ENCODE measurements at places on chromosomes 13 and 19. TPM values are rescaled to one million over a fixed set of nuclear protein-coding genes. Genes with fewer than 3 reads are reported as not detected.

Gene CGB8
- total RNA-seq = not detected

Gene AKT2
- total RNA-seq = 197 TPM

Gene ZNF737
- total RNA-seq = 63.8 TPM

Gene YJEFN3
- total RNA-seq = 21.6 TPM

DNA sequence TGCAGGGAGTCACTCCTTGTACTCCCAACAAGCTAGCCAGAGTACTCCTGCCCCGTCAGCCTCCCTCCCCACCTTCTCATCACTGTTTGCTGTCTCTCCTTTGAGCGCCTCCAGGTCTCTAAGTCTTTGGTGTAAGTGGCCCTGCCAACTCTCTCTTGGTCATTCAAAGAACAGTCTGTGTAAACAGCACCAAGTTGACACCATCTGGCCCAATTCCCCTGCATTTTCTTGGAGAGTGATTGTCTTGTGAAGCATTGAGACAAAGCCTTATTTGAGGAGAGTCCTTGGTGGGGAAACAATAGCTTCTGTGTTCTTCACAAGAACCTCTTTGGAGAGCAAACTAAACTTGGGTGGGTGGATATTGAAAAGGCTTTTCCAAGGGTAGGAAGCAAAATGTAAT is 114.6 kb upstream of the RNF113B start:
- DNase-seq = no peak

DNA sequence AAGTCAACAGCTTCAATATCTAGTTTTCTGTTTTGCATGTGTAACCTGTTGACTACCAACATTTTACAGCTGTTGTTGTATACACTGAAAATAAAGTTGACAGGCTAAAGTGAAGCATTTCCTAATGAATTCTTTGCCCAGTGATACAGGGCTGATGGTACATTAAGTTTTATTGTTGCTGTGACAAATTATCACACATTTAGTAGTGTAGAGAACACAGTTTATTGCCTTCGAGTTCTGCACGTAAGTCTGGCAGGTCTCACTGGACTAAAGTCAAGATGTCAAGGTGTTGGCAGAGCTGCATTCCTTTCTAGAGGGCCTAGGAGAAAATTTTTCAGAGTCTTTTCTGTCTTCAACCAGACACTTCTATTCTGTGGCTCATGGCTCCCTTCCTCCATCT is 184.2 kb downstream of the SLITRK6 start:
- no peak for DNase-seq

GRCh38 chr19:13975870-13976269 is 23.6 kb downstream of the DCAF15 start:
- DNase-seq = no peak

DNA sequence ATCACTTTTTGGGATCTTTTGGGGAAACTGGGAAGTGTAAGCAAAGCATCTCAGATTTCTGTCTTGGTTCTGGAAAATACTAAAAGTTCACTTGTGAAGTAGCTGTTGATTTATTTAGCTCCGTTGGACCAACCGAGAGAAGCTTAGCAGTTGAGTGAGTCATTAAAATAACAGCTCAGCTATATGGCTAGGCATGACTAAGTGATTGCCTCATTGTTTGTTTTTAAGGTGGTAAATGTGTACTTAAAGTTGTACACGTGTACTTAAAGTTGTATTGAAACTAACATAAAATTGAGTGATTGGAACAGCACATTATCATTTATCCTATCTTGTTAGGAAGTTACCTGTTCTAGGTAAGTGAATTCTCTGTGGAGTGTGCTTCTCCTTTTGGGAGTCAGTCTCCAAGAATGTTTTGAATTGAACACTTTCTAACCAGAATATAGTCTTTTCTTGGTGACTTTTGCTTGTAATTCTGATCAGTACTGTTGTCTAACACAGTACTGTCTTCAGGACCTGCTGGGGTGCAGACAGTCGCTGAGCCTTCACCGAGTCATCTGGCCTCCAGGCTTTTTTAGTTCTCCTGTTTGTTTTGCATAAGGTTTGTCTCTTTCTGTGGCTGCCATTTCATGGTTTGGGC is 2.9 kb upstream of the DCUN1D2 start:
- no peak for DNase-seq

- no peak for DNase-seq
Observed at GRCh38 chr13:106496072-106496997, 39.1 kb downstream of the EFNB2 start.

GRCh38 chr19:14352526-14352925 is 28.7 kb upstream of the ADGRE5 start:
- no peak for DNase-seq
